ENCODE measurements at places on chromosomes 11 and 22. TPM values are rescaled to one million over a fixed set of nuclear protein-coding genes. Genes with fewer than 3 reads are reported as not detected.

DNA sequence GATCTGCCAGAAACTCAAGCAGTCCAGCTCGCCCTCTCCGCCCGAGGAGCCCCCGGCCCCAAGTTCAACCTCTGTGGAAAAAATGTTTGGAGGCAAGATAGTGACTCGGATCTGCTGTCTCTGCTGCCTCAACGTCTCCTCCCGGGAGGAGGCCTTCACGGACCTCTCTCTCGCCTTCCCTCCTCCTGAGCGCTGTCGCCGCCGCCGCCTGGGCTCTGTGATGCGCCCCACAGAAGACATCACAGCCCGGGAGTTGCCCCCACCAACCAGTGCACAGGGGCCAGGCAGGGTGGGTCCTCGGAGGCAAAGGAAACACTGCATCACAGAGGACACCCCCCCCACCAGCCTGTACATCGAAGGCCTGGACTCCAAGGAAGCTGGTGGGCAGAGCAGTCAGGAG, 20.8 kb downstream of the USP35 start:
- no peak for DNase-seq

The SLC5A1 gene
- total RNA-seq, result not detected

GRCh38 chr22:46027211-46028105, 50.5 kb upstream of the WNT7B start:
- DNase-seq, result no peak

- DNase-seq, result no peak
Measured at GRCh38 chr11:60528934-60529333, 13.7 kb downstream of the MS4A13 start.

The OTUB1 gene
- total RNA-seq, result 57.5 TPM

The SYNGR1 gene
- 0.44 TPM for total RNA-seq

DNA sequence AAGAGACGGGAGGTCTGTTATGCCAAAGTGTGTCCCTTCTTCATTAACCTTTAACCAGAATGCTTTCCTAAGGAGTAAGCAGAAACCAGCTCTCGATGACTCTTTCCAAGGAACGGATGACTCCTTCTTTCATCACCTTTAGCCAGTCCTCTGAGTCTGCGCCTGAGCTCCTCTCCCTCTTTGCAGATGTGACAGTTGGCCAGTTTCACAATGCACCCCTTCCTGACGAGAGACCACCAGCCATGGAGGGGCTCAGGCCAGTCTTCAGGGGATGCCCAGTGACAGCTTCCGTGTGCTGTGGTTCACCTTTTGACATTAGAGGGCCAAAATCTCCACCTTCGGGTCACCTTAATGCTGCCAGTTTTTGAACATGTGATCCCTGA, 826.1 kb downstream of the TBC1D22A start:
- DNase-seq, result no peak

The LINC01488 gene
- not detected for total RNA-seq

GRCh38 chr22:27911330-27911729, 7.7 kb downstream of the PITPNB start:
- DNase-seq, result no peak

GRCh38 chr22:42930810-42931420, 73.8 kb upstream of the ARFGAP3 start:
- no peak for DNase-seq

DNA sequence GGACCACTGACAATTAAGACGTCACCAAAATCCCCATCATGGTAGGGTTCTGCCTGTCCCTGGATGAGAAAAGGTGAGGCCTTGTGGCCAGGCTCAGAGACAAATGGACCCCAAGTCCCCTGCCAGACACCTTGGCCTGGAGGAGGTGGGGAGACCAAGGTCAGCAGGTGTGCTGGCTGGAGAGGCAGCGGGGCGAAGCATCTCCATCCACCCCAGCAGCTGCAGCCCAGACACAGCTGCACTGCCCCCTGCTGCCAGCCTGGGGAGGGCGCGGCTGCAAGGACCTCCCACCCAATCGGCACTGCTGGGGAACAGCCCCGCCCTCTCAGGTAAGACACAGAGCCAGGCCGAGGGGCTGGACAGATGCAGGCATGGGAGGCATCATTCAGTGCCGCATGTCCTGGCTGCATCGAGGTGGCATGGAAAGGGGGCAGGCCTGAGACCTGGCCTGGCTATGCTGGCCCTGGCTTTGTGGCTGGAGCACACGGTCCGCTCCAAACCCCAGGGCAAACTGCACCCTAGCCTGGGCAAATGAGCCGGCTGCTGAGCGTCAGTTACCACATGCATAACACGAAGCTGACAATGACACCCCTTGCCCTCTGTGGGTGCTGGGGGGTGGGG, 12.2 kb upstream of the MFNG start:
- peak; percentile 77 for DNase-seq

- no peak for DNase-seq
Measured at GRCh38 chr22:44207173-44207980, 26.7 kb downstream of the PARVG start.

The ACR gene
- not detected for total RNA-seq

The DCHS1 gene
- 9.7 TPM for total RNA-seq

GRCh38 chr11:20160425-20161229, at the start of gene DBX1:
TSS of gene DBX1 (minus strand) at chr11:20160475. CDS start at chr11:20160324, 151 bp downstream.
- DNase-seq, result no peak

DNA sequence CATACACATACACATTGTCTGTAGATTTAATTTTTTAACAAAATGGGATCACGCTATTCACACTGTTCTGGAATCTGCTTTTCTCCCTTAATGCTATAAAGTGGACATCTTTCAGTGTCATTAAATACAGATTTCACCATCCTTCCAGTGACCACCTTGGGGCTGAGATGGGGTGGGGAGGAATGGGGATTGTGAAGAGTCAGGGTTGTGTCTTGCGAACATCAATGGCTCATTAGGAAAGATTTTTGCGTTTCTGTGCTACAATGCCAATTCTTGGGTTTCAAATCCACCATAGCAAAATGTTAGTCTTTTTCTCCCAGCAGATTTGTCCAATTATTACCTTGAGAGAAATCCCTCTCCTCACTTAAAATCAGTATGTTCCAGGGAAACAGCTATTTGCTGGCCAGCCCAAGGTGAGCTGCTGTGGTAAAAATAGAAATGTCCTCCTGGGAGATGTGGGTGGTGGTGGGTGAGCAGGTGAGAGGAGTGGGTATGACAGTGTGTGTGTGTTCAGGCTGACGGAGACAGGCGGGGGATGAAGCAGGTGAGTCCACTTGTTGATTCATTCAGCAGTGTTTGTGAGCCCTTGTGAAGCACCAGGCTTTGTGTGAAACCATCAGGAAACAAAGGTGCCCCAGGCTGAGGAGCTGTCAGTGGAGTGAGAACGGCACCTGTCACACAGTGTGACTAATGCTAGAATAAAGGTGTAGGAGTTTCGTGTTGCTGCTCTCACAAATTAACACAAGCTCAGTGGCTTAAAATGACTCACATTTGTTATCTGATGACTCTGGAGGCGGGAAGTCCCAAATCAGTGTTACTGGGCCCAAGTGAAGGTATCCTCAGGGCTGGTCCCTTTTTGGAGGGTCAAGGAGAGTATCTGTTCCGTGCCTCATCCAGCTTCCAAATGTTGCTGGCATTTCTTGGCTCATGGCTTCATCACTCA, 1.7 kb upstream of the CBX6 start:
- DNase-seq, result peak; percentile 69

DNA sequence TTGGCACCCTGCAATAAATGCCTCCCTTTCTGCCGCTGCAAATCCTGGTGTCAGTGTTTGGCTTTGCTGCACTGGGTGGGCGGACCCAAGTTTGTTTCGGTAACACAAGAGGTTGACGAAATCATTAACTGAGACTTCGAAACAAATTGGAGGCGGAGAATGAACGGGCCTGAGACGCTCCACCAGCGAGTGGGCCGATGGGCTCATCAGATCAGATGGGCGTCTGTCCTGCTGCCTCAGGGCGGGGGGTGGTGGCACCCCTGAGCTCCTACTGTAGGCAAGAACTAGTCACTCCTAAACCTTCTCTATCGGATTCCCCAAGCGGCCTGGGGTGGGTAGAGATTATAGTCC, 918 bp upstream of the CAPN5 start:
- no peak for DNase-seq

- no peak for DNase-seq
Measured at GRCh38 chr11:8109675-8110074, 28.7 kb downstream of the TUB start.

- no peak for DNase-seq
Measured at GRCh38 chr11:90700789-90701439, 478.1 kb upstream of the CHORDC1 start.

The OR10D3 gene
- not detected for total RNA-seq

- peak; percentile 36 for DNase-seq
Measured at GRCh38 chr11:125941619-125942611, 3.9 kb upstream of the VSIG10L2 start.

The SCGB1A1 gene
- not detected for total RNA-seq

DNA sequence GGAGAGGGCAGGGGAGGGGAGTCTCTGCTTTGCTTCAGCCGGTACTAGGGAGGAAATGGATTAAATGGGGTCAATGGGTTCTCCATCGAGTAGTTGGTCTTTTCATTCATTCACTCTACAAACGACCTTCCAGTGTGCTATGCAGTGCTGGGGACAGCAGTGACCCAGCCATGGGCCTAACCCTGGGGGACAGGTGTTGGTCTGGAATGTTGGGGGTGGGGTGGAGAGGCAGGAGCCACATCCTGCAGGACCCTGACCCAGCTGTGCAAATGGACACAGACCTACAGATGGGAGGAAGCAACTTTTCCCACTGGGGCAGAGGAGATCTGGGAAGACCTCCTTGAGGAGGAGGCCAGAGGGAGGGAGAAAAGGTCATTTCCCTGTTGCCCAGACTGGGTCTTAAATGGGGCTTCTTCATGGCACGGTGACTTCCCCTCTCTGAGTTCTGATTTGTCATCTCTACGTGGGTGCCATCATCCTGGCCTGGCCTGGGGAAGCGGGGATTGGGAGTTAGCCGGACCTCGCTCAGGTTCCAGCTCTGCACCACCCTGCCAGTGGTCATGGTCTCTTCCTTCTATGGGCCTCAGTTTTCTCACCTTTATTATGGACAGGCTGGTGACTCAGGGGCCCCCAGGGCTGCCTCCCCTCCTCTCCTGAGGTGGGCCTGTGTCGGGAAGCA, 2.0 kb downstream of the CYTH4 start:
- no peak for DNase-seq

- DNase-seq, result no peak
Measured at GRCh38 chr22:45497351-45498145, 5.1 kb upstream of the FBLN1 start.

GRCh38 chr11:47225552-47226400, 11.0 kb downstream of the DDB2 start:
- peak; percentile 23 for DNase-seq

The TNNT3 gene
- 19.1 TPM for total RNA-seq

DNA sequence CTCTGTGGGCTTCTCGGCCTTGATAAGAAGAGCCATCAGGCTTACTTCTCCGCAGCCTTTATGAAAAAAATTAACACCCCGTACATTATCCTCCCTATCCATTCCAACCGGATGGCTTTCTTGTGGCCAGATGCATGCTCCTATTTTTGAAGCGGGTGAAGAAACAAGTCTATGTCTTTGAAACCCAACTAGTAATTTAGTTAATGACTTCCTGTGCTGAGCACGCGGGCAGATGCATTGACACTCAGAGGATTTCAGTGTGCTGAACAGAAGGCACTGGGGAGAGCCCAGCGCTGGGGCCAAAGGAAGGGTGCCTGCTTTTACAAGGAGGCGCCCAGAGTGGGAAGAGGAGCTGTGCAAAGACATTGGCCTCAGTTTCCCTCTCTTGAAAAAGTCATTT, 53.3 kb downstream of the ARHGAP8 start:
- DNase-seq, result no peak

The A4GALT gene
- total RNA-seq, result not detected

The HTR3A gene
- not detected for total RNA-seq

DNA sequence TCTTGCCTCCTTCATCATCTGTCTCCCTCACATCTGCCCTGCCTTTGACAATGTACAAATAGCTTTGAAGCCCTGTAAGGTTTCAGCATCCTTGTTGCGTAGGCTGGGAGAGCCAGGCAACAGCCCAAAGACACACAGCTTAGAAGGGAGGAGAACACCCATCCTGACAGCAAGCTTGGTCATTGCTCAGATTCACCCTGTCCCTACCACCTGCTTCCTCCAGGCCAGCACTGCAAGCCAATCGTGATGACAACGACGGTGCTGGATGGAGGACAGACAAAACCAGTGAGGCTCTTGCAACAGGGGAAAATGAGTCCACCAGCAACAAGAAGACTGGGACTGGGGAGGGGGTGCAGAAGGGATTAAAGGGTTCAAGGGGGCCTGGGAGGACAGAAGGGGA, 32.9 kb upstream of the CD5 start:
- no peak for DNase-seq

GRCh38 chr11:63916837-63917691, at the start of gene RCOR2:
TSS of gene RCOR2 (minus strand) at chr11:63917164. CDS start at chr11:63916456, 708 bp downstream.
- DNase-seq, result peak; percentile 83

GRCh38 chr11:40338739-40339138, 1120.7 kb downstream of the LRRC4C start:
- no peak for DNase-seq

The MRGPRX3 gene
- not detected for total RNA-seq

The CASP12 gene
- not detected for total RNA-seq

The APOL1 gene
- 7.3 TPM for total RNA-seq

DNA sequence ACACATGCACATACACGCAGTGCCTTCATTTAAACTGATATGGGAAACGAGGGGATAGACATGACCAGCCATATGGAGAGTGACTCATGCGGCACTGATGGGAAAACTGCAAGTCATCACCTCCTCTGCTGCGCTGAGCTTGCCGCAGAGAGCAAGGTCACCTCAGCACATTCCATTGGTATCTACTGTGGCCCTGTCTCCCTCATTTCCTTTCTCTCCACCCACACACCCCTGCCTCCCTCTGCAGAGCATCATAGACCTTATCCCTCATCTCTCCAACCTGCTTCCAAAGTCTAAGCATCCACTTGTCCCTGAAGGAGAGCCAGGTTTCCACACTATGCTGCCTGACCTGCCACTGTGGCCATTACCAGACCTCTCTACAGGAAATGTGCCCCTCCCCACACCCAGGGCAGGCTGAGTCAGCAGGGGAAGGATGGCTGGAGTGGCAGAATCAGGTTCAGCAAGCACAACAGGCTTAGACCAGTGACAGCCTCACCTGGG, 116.9 kb upstream of the SNX19 start:
- no peak for DNase-seq

The HBE1 gene
- not detected for total RNA-seq

- peak; percentile 22 for DNase-seq
Measured at GRCh38 chr11:737366-737765, 9.9 kb upstream of the TALDO1 start.

The SAA4 gene
- not detected for total RNA-seq

- DNase-seq, result no peak
Measured at GRCh38 chr11:122030286-122030685, 85.7 kb downstream of the BLID start.

DNA sequence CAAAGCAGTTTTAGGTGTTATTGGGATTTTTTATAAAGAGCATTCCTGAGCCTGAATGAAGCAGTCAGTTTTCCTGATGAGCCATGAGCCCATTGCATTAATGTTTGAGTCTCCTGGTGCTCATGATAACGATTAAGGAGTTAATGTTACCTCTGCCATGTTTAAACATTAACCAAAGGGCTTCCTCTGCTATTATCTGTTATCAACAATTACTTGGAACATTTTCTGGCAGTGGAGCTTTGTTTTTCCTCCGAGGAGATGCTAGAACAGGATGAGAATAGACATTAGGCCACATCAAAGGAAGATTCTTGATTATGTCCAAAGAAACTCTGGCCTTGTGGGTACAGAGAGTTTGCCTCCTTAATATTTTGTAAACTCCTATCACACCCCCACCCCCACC, 49.9 kb downstream of the ZNRF3 start:
- no peak for DNase-seq

Data from CD4-positive, alpha-beta T cell (primary cell).